ENCODE measurements at places on chromosomes 3 and 15.

DNA sequence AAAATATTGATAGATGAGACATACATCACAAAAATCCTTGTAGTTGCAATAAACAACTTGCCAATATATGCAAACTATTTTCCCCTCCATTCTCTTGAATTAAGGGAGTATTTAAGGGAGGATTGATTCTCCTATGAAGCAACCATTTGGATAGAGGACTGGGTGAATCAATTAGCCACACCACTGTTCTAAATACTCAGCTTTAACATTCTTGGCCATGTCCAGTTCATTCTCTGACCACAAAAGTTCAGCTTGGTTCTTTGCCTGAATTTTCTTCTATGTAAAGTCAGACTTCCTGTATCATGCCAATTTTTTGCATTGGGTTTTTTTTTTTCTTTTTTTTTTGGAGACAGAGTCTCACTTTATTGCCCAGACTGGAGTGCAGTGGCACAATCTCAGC is 15.8 kb upstream of the SEC11A start:
- H3K27me3 ChIP-seq: no peaks in the 10 kb centered on the region
- H3K4me3 ChIP-seq: no peak overlapping the region
- no peak overlapping the region for H3K27ac ChIP-seq
- peaks cover 17% of the 10 kb centered on the region for H3K4me1 ChIP-seq

- no peak overlapping the region for H3K27ac ChIP-seq
- H3K4me3 ChIP-seq: no peak overlapping the region
- no peak for DNase-seq
- peaks cover 22% of the 10 kb centered on the region for H3K27me3 ChIP-seq
- no peaks in the 10 kb centered on the region for H3K36me3 ChIP-seq
Observed at GRCh38 chr15:58241872-58242271, 103.7 kb downstream of the AQP9 start.

GRCh38 chr3:100968932-100969906 is 24.0 kb downstream of the ABI3BP start:
- no peak overlapping the region for H3K4me3 ChIP-seq
- H3K4me1 ChIP-seq: peaks cover 7% of the 10 kb centered on the region
- no peaks in the 10 kb centered on the region for H3K36me3 ChIP-seq
- no peak for DNase-seq

DNA sequence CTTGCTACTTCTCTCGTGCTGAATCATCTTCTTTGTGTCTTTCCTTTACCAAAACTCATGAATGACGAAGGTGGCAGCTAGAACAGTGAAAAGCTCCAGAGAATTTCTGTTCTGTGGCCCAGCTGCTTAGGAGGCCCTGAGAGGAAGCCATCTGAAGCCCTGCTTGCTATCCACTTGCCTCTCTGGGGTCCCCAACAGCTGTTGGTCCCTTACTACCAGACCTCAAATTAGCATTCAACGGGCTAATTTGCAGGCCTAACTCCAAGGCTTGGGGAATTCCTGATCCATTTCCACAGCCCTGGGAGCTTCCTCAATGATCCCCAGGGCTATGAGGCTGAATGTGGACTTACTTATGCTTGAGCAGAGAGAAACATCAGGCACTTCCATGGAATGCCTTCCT is 37.5 kb upstream of the FSTL1 start:
- H3K36me3 ChIP-seq: no peaks in the 10 kb centered on the region
- peaks cover 1% of the 10 kb centered on the region for H3K27me3 ChIP-seq

- H3K27ac ChIP-seq: peak overlapping the region; percentile 87
- H3K4me1 ChIP-seq: peaks cover 52% of the 10 kb centered on the region
- H3K27me3 ChIP-seq: no peaks in the 10 kb centered on the region
- no peak for DNase-seq
Observed at GRCh38 chr15:38888701-38889221, 324.1 kb upstream of the RASGRP1 start.

- H3K4me3 ChIP-seq: no peak overlapping the region
- H3K36me3 ChIP-seq: no peaks in the 10 kb centered on the region
Observed at GRCh38 chr3:13333236-13333897, 86.8 kb downstream of the NUP210 start.

DNA sequence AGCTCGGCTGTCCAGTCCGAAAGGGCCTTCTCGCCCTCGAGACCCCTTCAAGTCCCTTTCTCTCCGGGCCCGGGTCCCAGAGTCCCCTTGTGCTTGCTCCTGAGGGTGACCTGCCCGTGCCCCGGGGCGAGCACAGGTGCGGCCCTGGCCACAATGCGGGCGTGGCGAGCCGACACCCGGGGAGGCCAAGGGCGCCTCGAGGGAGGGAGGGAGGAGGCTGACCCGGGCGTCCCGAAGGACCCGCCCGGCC is 810 bp upstream of the MEF2A start:
- peaks cover 29% of the 10 kb centered on the region for H3K4me1 ChIP-seq
- H3K4me3 ChIP-seq: peak overlapping the region; percentile 58
- H3K27me3 ChIP-seq: peaks cover 10% of the 10 kb centered on the region
- H3K36me3 ChIP-seq: no peaks in the 10 kb centered on the region
- H3K27ac ChIP-seq: peak overlapping the region; percentile 65
- peak; percentile 45 for DNase-seq

DNA sequence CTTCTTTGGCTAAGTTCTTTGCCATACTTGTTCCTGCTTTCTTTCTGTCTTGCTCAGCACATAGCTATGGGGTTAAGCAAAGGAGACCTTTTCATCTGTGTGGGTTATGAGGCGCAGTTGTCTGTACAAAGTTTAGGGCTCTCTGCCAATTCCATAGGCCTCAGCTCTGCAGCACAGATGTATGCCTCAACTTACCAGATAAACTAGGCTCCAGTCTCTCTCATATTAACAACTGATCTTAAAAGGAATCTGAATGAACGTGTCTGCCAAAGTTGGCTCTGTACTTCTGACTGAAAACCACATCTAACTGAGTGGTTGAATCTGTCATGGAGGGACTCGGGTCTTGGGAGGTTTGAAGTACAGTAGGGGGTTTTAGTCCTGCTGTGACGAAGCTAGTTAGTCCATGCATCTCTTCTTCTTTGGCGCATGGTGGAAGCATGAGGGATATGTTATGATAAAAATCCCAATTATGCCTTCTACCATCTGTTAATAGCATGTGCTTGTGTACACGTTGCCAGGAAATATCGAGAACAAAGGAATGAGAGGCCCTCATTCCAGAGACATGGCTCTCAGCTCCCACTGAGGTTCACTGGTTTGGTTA is 114.6 kb upstream of the TSC22D2 start:
- H3K4me1 ChIP-seq: peaks cover 27% of the 10 kb centered on the region
- no peak for DNase-seq
- H3K27ac ChIP-seq: peak overlapping the region; percentile 52
- H3K36me3 ChIP-seq: peaks cover 2% of the 10 kb centered on the region
- H3K27me3 ChIP-seq: no peaks in the 10 kb centered on the region

DNA sequence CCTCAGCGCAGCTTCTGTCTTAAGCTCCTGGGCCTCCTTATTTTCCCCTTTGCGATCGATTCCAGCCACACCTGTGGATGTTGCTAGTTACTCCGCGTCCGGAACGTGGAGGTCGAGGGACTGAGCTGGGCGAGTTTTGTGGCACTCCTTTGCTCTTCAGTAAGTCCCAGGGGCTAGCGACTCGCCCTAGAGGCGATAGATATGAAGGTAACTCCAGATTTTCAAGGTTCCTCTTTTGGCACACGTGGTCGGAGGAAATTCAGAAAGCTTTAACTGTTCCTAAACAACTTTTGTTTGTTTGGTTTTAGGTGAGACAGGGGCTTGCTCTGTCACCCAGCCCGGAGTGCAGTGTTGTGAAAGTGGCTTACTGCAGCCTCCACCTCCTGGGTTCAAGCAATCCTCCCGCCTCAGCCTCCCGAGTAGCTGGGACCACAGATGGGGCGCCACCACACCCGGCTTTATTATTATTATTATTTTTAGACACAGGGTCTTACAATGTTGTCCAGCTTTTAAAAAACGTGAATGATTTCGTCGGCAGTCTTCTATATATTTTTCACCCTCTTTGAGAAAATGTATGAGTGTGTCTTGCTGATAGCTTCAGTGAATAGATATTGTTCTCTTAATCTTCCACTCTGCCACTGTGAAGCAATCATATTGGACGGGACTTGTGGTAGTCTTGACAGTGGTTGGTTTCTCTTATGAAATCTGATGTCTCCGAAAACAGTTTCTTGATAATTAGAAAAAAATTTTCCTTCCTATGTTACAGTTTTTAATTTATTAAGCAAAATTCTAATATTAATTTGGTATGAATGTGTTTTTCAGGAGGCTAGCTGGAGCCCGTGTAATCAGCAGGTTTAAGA is 785 bp downstream of the MFSD1 start:
- H3K27ac ChIP-seq: peak overlapping the region; percentile 91
- H3K27me3 ChIP-seq: peaks cover 14% of the 10 kb centered on the region
- peak overlapping the region; percentile 86 for H3K4me3 ChIP-seq
- H3K4me1 ChIP-seq: peaks cover 33% of the 10 kb centered on the region
- H3K36me3 ChIP-seq: peaks cover 2% of the 10 kb centered on the region

GRCh38 chr3:55309336-55309735 is 177.8 kb downstream of the WNT5A start:
- no peak for DNase-seq
- no peak overlapping the region for H3K4me3 ChIP-seq
- H3K27me3 ChIP-seq: peaks cover 2% of the 10 kb centered on the region
- peaks cover 8% of the 10 kb centered on the region for H3K36me3 ChIP-seq

- H3K27ac ChIP-seq: no peak overlapping the region
- no peak overlapping the region for H3K4me3 ChIP-seq
- no peaks in the 10 kb centered on the region for H3K36me3 ChIP-seq
- H3K27me3 ChIP-seq: no peaks in the 10 kb centered on the region
- H3K4me1 ChIP-seq: no peaks in the 10 kb centered on the region
Observed at GRCh38 chr3:39433642-39434041, 27.1 kb downstream of the RPSA start.

- H3K4me1 ChIP-seq: peaks cover 28% of the 10 kb centered on the region
- H3K27me3 ChIP-seq: no peaks in the 10 kb centered on the region
- H3K36me3 ChIP-seq: no peaks in the 10 kb centered on the region
- DNase-seq: no peak
- H3K4me3 ChIP-seq: no peak overlapping the region
Observed at GRCh38 chr15:95880031-95880570, 450.4 kb upstream of the NR2F2 start.

- H3K4me1 ChIP-seq: peaks cover 8% of the 10 kb centered on the region
- DNase-seq: no peak
- no peak overlapping the region for H3K27ac ChIP-seq
- H3K36me3 ChIP-seq: no peaks in the 10 kb centered on the region
- no peak overlapping the region for H3K4me3 ChIP-seq
- no peaks in the 10 kb centered on the region for H3K27me3 ChIP-seq
Observed at GRCh38 chr3:183497313-183497712, 58.2 kb downstream of the KLHL6 start.

DNA sequence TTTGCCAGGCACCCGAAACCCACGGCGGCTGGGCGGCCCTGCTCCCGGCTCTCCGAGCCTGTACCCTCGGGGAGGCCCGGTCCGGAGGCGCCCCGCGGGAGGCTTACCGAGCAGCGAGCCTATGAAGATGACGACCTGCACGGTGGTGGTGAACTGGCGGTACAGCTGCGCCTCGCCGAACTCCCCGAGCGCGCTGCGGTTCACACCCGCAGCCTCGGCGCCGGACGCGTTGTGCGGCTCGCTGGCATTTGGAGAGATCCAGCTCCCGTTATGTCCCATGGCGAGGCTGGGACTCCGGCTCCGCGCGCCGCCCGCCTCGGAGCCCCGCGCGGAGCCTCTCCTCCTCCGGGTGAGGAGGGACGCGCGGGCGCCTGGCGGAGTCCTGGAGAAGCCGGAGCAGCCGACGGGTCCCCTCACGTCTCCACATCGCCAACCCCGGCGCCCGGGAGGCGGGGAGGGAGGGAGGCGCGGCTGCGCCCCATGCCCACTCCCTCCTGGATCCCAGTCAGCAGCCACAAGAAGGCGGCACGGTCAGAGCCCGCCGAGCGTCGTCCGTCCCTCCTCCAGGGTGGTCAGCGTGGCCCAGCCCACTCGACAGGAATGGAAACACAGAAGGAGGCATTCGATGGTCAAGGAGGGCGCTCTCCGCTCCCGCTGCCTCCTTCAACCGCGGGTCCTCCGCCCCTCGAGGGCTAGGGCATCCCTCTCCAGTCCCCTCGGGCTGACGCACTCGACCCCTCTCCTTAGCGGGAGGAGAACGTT is at the start of gene GPR176:
Gene GPR176 (minus strand): TSS at position 519 of the 762 bp plus-strand sequence. CDS start 240 bp downstream, at position 279.
- peak within 1 kb of the TSS; percentile 83 for H3K27ac ChIP-seq
- H3K36me3 ChIP-seq: no peaks in the 10 kb centered on the region
- peak; percentile 27 for DNase-seq

DNA sequence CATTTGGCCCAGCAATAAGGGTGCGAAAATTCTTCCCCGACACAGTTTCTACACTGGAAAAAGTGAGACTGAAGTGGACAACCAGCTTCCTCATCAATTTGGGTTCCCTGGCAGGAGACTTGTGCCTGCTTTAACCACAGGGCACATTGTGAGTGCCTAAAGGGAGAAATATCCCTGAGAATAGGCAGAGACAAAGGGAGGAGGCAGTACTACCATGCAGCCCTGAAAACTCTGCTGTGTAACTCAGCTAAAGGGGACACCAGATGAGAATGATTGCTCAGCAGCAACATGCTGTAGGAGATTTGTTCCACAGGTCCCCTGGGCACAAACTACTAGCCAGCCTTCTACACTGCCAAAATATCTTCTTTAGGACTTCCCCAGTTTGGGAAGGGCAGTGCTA is 15.6 kb upstream of the KPNA4 start:
- H3K4me1 ChIP-seq: no peaks in the 10 kb centered on the region
- no peak overlapping the region for H3K27ac ChIP-seq
- H3K27me3 ChIP-seq: peaks cover 1% of the 10 kb centered on the region
- DNase-seq: no peak
- no peaks in the 10 kb centered on the region for H3K36me3 ChIP-seq

DNA sequence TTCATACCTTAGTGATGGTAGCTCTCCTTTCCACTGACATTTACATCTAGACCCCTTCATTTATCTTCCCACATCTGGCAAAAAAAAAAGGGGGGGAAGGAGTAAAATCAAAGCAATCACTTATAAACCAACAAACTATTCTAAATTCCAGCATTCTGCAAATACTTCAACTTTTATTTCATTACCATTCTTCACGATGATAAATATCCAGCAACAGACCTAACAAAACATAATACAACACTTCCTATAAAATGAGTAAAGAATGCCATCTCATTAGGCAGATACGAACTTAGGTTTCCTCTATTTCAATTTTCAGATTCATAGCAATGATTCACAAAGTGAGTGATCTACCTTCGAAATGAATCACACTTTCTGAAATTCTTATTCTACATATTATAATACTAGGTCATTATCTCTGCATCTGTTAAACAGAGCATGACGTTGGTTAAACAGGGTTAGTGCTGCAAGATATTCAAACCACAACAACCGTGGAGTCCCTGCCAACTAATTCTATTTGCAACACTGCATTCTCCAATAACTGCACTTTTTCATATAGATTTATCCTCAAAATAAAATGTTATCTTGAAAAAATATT is at the start of gene LRRFIP2:
Gene LRRFIP2 (minus strand): TSS at position 51 of the 595 bp plus-strand sequence. CDS start 25,599 bp downstream, outside the sequence.
- H3K36me3 ChIP-seq: no peaks in the 10 kb centered on the region
- no peak for DNase-seq
- H3K27me3 ChIP-seq: no peaks in the 10 kb centered on the region
- H3K27ac ChIP-seq: peak within 1 kb of the TSS; percentile 90
